ENCODE measurements at places on chromosomes 4 and X.
A peak's percentile ranks its signal among the peaks of the same experiment; 100 is the strongest.

- no peak for DNase-seq
Observed at GRCh38 chr4:1626151-1626550, 58.0 kb downstream of the FAM53A start.

- DNase-seq: no peak
Observed at GRCh38 chrX:25025615-25026014, 9.8 kb upstream of the ARX start.

- no peak for DNase-seq
Observed at GRCh38 chr4:120105472-120105871, 38.8 kb upstream of the MAD2L1 start.

- DNase-seq: no peak
Observed at GRCh38 chr4:92566269-92566668, 262.5 kb downstream of the GRID2 start.

GRCh38 chr4:17437396-17437795 lies 74.5 kb downstream of the QDPR start:
- DNase-seq: no peak

DNA sequence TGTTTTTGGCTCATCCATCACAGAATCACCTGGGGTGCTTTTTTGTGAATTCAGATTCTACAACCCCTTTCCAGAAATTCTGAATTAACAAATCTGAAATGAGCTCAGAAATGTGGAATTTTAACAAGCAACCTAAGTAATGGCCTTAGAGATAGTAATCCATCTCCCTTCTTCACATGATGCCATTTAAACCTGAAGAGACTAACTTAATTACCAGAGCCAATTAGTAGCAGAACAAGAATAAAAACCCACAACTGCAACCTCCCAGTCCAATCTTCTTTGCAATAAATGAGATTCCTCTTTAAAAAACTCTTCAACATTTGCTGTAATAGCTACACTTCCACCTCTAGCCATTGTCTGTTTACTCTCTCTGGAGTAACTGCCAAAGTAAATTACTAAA lies 69.7 kb downstream of the ARAP2 start:
- no peak for DNase-seq

DNA sequence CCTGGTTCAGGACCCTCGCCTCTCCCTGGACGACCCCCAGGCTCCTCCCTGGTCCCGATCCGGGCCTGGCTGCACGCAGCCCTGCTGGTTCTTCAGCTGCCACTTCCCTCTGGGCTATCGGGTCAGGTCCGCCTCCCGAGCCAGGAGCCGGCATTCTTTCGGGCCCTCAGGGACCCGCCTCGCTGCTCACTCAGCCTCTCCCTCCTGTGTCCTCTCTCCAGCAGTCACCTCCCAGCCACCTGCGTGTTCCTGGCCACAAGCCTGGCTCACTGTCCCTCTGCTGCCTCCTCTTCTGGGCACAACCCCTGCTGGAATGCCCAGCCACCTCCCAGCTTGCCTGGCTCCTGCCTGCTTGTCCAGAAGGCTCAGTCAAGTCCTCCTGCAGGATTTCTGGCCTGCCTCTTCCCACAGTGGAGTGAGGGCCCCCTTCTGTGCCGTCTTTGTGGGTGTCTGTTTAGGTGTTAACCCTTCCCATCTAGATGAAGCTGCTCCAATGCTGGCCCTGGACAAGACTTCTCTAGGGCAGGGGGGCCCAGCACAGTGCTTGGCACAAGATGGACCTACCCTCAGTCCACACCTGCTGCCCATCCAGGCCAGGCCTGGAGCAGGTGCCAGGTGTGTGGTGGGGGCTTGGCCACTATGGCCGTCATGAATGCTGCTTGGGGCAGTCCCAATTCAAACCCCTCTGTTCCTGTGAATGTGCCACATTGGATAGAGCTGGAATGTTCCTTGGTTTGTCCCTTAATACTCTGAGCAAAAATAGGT lies 2.2 kb downstream of the WFS1 start:
- no peak for DNase-seq

GRCh38 chr4:3792813-3793212 lies 26.6 kb downstream of the ADRA2C start:
- DNase-seq: no peak

DNA sequence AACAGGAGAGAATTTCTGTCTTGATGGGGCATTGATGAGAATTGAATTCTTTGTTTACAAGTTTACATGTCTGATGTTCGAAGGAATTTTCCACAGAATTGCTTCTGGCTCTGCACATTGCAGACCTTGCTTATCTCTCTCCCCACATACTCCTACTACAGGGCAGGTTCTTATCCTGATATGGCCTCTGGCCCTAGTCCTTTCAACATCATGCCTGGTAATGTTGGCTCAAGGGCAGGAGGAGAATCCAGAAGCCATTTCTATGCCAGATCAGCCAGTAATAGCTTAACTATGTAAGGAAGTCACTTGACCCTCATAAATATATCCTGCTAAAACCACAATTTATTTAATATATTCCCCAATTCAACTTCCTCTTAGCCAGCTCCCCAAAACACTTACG lies 24.3 kb upstream of the TSPAN5 start:
- peak; percentile 50 for DNase-seq

GRCh38 chr4:95728145-95728544 lies 111.7 kb upstream of the PDHA2 start:
- DNase-seq: no peak

DNA sequence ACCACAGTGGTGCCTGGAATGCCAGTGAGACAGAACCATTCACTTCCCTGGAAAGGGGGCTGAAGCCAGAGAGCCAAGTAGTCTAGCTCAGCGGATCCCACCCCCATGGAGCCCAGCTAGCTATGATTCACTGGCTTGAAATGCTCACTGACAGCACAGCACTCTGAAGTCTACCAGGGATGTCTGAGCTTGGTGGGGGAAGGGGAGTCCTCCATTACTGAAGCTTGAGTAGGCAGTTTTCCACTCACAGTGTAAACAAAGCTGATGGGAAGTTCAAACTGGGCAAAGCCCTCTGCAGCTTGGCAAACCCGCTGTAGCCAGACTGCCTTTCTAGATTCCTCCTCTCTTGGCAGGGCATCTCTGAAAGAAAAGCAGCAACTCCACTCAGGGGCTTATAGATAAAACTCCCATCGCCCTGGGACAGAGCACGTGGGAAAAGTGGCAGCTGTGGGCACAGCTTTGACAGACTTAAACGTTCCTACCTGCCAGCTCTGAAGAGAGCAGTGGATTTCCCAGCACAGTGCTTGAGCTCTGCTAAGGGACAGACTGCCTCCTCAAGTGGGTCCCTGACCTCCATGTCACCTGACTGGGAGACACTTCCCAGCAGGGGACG lies 32.0 kb downstream of the NAP1L2 start:
- no peak for DNase-seq

- DNase-seq: no peak
Observed at GRCh38 chr4:128955751-128956150, 137.6 kb downstream of the SCLT1 start.

- no peak for DNase-seq
Observed at GRCh38 chrX:135697601-135698000, 15.8 kb upstream of the CT45A1 start.

GRCh38 chr4:156329779-156330178 lies 376.1 kb upstream of the CTSO start:
- DNase-seq: peak; percentile 11

DNA sequence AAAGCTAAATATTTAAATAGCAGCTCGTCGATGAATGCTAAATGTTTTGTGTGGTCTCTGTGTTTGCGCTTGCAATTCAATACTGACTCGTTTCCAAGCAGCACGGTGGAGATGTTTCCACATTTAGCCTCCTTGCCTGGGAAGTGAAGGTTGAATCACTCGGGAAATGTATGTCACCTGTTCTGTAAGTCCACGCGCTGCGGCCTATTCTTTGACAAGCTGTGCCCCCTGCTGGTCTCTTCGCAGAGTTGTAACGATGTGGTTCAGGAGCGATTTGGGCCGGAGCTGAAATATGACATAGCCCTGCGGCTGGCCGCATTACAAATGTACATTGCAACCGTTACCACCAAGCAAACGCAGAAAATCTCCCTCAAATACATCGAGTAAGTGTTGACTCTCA lies 89.6 kb upstream of the PRPS2 start:
- peak; percentile 48 for DNase-seq

GRCh38 chr4:151098979-151099228 lies 524 bp upstream of the RPS3A start:
- no peak for DNase-seq

- DNase-seq: peak; percentile 80
Observed at GRCh38 chr4:48949518-48950219, 36.4 kb upstream of the CWH43 start.

DNA sequence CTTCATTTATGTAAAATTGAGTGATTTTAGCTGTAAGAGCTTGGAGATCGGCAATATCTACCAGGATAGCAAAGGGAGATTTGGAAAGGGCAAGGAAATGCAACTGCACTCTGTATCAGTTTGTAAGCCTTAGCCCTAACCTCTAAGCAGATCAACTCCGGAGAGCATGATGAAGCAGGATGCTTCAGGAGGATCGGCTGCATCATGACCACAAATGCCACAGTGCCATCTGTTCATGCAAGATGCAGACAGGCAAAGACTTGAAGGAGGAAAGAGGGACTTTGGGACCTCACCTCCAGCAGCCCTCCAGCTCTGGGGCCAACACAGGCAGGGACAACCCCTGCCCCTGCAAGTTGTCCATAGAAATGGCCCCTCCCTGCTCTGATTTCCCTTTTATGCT lies 377.6 kb upstream of the GATB start:
- no peak for DNase-seq

- no peak for DNase-seq
Observed at GRCh38 chr4:65046192-65047133, 623.8 kb downstream of the EPHA5 start.

- no peak for DNase-seq
Observed at GRCh38 chr4:89894649-89895550, at the start of gene MMRN1. TSS of gene MMRN1 (plus strand) at chr4:89894854. CDS start at chr4:89894972, 118 bp downstream.

GRCh38 chr4:124279741-124280140 lies 432.8 kb downstream of the ANKRD50 start:
- no peak for DNase-seq

- DNase-seq: no peak
Observed at GRCh38 chr4:181710143-181710542, 533.1 kb upstream of the TENM3 start.

- no peak for DNase-seq
Observed at GRCh38 chrX:68847172-68847571, 18.4 kb downstream of the EFNB1 start.

- peak; percentile 22 for DNase-seq
Observed at GRCh38 chrX:108439426-108439942, at the start of gene COL4A5. TSS of gene COL4A5 (plus strand) at chrX:108439838. CDS start at chrX:108440126, 288 bp downstream.

GRCh38 chr4:127783955-127784770 lies 2.0 kb downstream of the HSPA4L start:
- no peak for DNase-seq

GRCh38 chr4:6761649-6762615 lies 20.6 kb upstream of the KIAA0232 start:
- DNase-seq: no peak

DNA sequence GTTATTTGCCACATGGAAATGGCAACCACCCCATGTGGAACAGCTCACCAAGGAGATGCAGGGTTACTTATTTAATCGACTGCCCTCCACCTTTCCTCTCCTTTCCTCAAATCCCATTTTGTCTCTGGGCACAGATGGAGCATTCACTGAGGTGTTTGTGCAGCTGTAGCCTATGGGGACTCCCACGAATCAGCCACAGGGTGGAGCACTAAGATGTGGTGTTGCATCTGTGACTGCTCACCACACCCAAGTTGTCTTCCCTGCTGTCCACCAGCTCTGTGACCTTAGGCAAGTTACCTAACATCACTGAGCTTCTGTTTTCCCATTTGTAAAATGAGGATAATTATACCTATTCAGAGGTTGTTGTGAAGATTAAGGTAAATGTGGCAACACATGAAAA lies 252.4 kb upstream of the CPEB2 start:
- peak; percentile 26 for DNase-seq

GRCh38 chr4:75745161-75745560 lies 20.8 kb downstream of the USO1 start:
- peak; percentile 21 for DNase-seq

DNA sequence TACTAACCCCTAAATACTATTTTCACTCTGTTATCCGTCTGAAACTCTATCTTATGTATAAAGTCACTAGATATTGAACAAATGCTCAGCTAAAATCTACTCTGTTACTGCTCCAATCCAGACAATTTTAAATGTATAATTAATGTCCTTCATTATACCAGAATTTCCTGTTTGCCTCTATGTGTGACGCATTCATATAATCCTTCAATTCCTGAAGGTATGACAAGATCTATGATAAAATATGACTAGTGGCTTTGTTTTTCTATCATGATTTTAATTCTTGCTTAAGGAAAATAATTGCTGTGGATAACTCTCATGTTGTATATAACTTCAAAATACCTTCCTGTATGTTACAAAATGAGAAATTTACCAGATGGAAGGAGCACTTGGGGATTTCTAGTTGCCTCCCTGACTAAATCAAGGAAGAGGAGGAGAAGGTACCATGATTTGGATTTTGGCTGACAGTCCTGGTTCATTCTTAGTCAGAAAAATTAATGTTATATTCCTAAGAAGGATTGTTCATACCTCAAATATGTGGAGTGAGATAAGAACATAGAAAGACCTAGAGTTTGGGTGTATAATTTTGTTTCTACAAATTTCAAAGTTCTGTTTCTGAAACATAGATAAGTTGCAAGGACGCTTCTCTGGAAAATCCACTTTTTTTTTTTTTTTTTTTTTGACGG lies 4.9 kb downstream of the CXCL6 start:
- no peak for DNase-seq

- DNase-seq: no peak
Observed at GRCh38 chr4:165324918-165325304, 2.6 kb upstream of the MSMO1 start.

DNA sequence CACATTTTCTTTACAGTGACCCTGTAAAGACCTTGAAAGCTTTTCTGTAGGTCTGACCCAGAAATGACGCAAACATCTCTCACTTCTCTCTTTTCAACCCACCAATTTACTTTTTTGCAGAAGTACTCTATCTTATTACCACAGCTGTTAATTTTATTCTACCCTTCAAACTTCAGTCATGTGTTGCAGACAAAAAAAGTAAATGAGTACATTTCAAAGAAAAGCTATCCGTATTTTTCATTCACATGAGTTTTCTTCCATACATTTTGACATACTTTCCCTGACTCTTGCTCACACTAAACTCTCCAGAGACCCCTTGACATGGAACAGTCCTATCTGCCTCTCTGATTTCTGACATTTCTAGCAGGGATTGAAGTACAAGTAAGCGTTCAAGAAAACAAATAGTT lies 51.7 kb downstream of the SLC7A11 start:
- DNase-seq: no peak

DNA sequence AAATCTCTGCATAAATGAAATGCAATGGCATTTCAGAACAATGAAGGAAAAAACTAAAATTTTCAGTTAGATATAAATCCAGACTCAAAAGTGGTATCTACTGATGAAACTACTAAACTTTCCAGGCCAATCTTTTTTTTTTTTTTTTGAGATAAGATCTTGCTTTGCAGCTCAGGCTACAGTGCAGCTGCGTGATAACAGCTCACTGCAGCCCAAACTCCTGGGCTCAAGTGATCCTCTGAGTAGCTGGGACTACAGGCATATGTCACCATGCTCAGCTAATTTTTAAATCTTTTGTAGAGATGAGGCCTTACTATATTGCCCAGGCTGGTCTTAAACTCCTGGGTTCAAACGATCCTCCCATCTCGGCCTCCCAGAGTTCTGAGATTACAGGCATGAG lies 1228.2 kb upstream of the ADGRL3 start:
- DNase-seq: no peak
